ENCODE measurements at places on chromosomes 5 and 9. TPM values are rescaled to one million over a fixed set of nuclear protein-coding genes. Genes with fewer than 3 reads are reported as not detected.

Gene CCL27
- total RNA-seq = 0.38 TPM

- H3K36me3 ChIP-seq = no peaks in the 10 kb centered on the region
- no peak overlapping the region for H3K4me3 ChIP-seq
- DNase-seq = peak; percentile 72
- peaks cover 54% of the 10 kb centered on the region for H3K4me1 ChIP-seq
- H3K27ac ChIP-seq = no peak overlapping the region
These were observed 193.1 kb downstream of the ICE1 start for GRCh38 chr5:5615569-5615968.

GRCh38 chr9:126527109-126527825 lies 86.5 kb upstream of the LMX1B start:
- H3K36me3 ChIP-seq = no peaks in the 10 kb centered on the region
- DNase-seq = no peak
- no peak overlapping the region for H3K27ac ChIP-seq

Gene ANAPC2
- 25.5 TPM for total RNA-seq

DNA sequence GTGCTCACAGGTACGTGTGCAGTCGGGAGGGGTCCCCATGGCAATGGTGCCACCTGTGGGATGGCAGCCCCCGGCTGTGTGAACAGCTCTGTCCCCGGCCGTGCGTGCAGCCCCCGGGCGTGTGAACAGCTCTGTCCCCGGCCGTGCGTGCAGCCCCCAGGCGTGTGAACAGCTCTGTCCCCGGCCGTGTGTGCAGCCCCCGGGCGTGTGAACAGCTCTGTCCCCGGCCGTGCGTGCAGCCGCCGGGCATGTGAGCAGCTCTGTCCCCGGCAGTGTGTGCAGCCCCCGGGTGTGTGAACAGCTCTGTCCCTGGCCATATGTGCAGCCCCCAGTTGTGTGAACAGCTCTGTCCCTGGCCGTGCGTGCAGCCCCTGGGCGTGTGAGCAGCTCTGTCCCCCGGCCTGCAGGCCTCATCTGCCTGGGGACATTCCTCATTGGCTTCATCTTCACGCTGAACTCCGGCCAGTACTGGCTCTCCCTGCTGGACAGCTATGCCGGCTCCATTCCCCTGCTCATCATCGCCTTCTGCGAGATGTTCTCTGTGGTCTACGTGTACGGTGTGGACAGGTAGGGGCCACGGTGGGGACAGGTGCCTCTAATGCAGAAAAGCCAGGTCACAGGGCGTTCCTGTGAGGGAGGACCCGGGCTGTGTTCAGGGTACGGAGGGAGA lies 5.9 kb upstream of the SLC6A18 start:
- H3K27ac ChIP-seq = no peak overlapping the region
- H3K27me3 ChIP-seq = no peaks in the 10 kb centered on the region

Gene IFNK
- total RNA-seq = not detected

Gene SLC22A4
- total RNA-seq = 3.1 TPM

- no peaks in the 10 kb centered on the region for H3K27me3 ChIP-seq
- H3K27ac ChIP-seq = no peak overlapping the region
- H3K4me3 ChIP-seq = no peak overlapping the region
- no peak for DNase-seq
- H3K36me3 ChIP-seq = peaks cover 23% of the 10 kb centered on the region
These were observed 17.1 kb downstream of the SMARCA2 start for GRCh38 chr9:2032234-2032633.

Gene PCDHGA11
- total RNA-seq = 1.6 TPM

DNA sequence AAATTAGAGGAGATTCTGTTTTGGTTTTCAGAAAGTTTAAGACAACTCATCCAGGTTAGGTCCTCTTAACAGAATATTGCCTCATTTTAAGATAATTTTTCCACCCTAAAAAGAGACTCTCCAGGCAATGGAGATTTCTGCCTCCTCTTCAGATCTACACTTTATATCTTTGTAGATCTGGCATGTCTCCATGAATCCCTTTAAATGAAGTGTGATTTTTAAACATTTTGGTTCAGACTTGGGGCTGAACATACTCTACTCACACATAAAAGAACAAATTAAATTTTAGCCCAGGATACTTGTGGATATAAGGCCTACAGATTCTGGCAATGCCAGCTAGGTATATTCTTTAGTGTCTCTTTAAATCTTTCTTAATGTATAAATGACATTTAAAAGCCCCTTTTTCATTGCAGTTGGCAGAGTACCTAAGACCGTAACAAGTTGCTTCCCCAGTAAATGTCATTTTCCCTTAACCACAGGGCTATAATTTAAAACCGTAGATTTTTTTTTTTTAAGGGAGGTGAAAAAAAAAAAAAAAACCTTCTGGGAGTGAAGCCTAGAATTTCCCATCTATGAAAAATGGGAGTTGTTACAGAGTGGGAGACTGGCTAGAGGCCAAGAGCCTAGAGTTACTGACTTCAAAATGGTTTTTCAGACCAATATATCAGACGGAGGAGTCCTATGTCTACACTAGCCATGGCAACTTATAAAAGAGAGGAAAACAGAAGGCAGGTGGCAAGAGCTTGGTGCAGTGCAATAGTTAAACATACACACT lies 207.8 kb upstream of the TARS1 start:
- DNase-seq = no peak
- no peaks in the 10 kb centered on the region for H3K36me3 ChIP-seq
- H3K27me3 ChIP-seq = no peaks in the 10 kb centered on the region
- no peak overlapping the region for H3K4me3 ChIP-seq
- no peak overlapping the region for H3K27ac ChIP-seq

DNA sequence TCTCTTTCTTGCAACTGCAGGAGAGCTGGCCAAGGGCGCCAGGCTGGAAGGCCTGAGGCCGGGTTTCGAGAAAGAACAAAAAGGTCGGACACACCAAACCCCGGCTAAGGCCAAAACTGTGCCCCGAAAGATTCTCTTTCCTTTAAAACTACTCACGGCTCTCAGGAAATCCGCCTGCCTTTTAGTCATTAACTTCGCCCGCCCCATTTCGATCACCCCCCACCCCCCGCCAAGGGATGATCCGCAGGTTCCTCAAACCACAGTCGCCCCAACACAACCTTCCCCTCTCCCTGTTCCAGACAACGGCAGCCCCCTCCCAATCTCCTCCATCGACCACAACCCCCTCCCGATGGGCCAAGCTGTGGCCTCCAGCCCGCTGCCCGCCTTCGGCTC lies 536 bp downstream of the FEM1C start:
- peak overlapping the region; percentile 97 for H3K27ac ChIP-seq
- peak overlapping the region; percentile 83 for H3K4me3 ChIP-seq
- H3K4me1 ChIP-seq = peaks cover 18% of the 10 kb centered on the region
- no peaks in the 10 kb centered on the region for H3K27me3 ChIP-seq
- DNase-seq = peak; percentile 59

- H3K27ac ChIP-seq = no peak overlapping the region
- H3K4me1 ChIP-seq = no peaks in the 10 kb centered on the region
- H3K36me3 ChIP-seq = no peaks in the 10 kb centered on the region
- no peak for DNase-seq
- H3K4me3 ChIP-seq = no peak overlapping the region
- no peaks in the 10 kb centered on the region for H3K27me3 ChIP-seq
These were observed 10.2 kb downstream of the MAMDC2 start for GRCh38 chr9:70053864-70054263.

Gene PCDHB7
- 2.2 TPM for total RNA-seq

Gene PCDHGC5
- 0.61 TPM for total RNA-seq

DNA sequence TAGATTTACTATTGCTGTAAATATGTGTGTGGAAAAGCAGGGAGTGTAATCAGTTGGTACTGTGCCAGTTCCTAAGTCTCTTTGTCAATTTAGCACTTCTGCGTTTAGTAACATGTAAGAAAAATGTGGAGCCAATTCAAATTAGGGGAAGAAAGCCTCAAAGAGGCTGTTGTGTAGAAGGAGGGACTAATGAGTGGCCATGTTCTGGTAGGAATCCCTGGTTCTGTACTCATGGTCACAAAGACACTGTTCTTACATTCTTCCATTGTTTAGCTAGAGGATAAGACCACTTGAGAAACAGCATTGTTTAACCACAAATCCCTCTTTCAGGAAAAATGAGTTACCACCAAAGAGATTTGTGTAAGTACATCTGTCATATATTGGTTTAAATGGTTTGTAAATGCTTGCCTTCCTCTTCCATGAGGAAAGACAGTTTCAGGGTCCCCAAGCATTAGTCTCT lies 14.9 kb downstream of the ARHGEF28 start:
- no peak overlapping the region for H3K27ac ChIP-seq
- H3K36me3 ChIP-seq = no peaks in the 10 kb centered on the region
- H3K4me1 ChIP-seq = peaks cover 55% of the 10 kb centered on the region
- peak; percentile 11 for DNase-seq

Gene AMBP
- total RNA-seq = not detected

GRCh38 chr5:125142458-125142857 lies 396.0 kb upstream of the ZNF608 start:
- H3K4me1 ChIP-seq = no peaks in the 10 kb centered on the region
- H3K27me3 ChIP-seq = no peaks in the 10 kb centered on the region
- H3K4me3 ChIP-seq = no peak overlapping the region
- no peaks in the 10 kb centered on the region for H3K36me3 ChIP-seq
- H3K27ac ChIP-seq = no peak overlapping the region

GRCh38 chr5:122612901-122613300 lies 162.0 kb upstream of the SNX2 start:
- no peaks in the 10 kb centered on the region for H3K36me3 ChIP-seq
- H3K4me1 ChIP-seq = no peaks in the 10 kb centered on the region
- no peaks in the 10 kb centered on the region for H3K27me3 ChIP-seq
- no peak overlapping the region for H3K27ac ChIP-seq

Gene GAPT
- not detected for total RNA-seq

GRCh38 chr5:58849921-58850667 lies 267.2 kb downstream of the RAB3C start:
- H3K27me3 ChIP-seq = no peaks in the 10 kb centered on the region
- no peaks in the 10 kb centered on the region for H3K36me3 ChIP-seq
- no peaks in the 10 kb centered on the region for H3K4me1 ChIP-seq
- no peak overlapping the region for H3K27ac ChIP-seq

GRCh38 chr5:149576021-149576420 lies 5.3 kb upstream of the ARHGEF37 start:
- no peaks in the 10 kb centered on the region for H3K36me3 ChIP-seq
- DNase-seq = no peak
- H3K27me3 ChIP-seq = no peaks in the 10 kb centered on the region
- H3K27ac ChIP-seq = no peak overlapping the region
- no peak overlapping the region for H3K4me3 ChIP-seq
- H3K4me1 ChIP-seq = no peaks in the 10 kb centered on the region

DNA sequence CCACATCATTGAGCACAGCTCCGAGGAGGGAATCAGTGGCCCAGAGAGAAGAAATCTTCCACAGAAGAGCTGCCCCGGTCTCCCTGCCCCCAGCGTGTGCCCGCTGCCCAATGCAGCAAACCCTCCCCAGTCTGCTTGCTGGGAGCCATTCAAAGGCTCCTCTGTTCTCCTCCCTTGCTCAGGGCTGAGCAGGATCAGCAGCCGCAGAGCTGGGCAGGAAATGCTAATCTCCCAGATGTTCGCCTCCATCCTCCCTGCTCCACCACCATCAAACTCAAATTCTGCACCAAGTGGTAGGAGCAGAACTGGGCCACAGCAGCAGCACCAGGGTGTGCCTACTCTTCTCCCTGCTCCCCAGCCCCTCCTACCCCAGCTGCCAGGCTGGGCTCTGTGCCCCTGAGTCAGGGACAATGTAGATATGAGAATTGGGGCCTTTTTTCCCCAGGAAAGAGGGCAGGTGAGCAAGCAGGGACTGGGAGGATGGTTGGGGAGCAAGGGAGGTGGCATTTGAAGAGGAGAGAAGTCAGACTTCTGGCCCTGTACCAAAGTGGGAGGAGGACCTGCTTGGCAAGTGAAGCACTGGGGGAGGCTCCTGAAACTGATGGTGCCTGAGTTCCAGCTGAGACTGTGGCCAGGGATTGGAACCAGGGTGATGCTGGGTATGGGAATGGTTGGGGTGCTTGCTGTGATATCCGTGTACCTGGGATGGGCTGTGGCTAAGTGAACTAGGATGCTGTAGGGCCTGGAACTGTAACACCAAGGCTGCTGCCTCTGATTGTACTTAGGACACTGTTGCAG lies 1.9 kb upstream of the PCDH1 start:
- no peak overlapping the region for H3K27ac ChIP-seq
- DNase-seq = no peak
- H3K4me1 ChIP-seq = peaks cover 23% of the 10 kb centered on the region
- H3K27me3 ChIP-seq = peaks cover 25% of the 10 kb centered on the region

- no peak for DNase-seq
- no peak overlapping the region for H3K27ac ChIP-seq
These were observed 231.4 kb downstream of the MARCHF11 start for GRCh38 chr5:15948190-15948589.

Gene RNF183
- not detected for total RNA-seq

DNA sequence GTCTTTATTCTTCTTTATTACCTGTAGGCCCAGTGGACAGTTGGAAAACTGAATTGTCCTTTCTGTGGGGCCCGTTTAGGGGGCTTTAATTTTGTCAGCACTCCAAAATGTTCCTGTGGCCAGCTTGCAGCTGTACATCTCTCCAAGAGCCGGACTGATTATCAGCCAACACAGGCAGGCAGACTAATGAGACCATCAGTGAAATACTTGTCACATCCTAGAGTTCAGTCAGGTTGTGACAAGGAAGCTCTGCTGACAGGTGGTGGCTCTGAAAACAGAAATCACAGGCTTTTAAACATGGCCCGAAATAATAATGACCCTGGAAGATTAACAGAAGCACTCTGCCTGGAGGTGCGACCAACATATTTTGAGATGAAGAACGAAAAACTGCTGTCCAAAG lies 47.9 kb downstream of the RNF180 start:
- no peak overlapping the region for H3K4me3 ChIP-seq
- no peak for DNase-seq
- H3K27ac ChIP-seq = no peak overlapping the region
- H3K4me1 ChIP-seq = no peaks in the 10 kb centered on the region
- H3K36me3 ChIP-seq = no peaks in the 10 kb centered on the region
- no peaks in the 10 kb centered on the region for H3K27me3 ChIP-seq

Gene PCDHB11
- 5.6 TPM for total RNA-seq

Gene FBP2
- 0.74 TPM for total RNA-seq

- H3K4me3 ChIP-seq = no peak overlapping the region
- no peaks in the 10 kb centered on the region for H3K4me1 ChIP-seq
- no peak overlapping the region for H3K27ac ChIP-seq
- no peaks in the 10 kb centered on the region for H3K36me3 ChIP-seq
- peak; percentile 64 for DNase-seq
These were observed 1078.3 kb downstream of the CDH12 start for GRCh38 chr5:21774801-21775200.

- no peak overlapping the region for H3K4me3 ChIP-seq
- no peaks in the 10 kb centered on the region for H3K27me3 ChIP-seq
- no peaks in the 10 kb centered on the region for H3K4me1 ChIP-seq
- no peaks in the 10 kb centered on the region for H3K36me3 ChIP-seq
- no peak overlapping the region for H3K27ac ChIP-seq
These were observed 89.9 kb downstream of the NLN start for GRCh38 chr5:65811885-65812284.

DNA sequence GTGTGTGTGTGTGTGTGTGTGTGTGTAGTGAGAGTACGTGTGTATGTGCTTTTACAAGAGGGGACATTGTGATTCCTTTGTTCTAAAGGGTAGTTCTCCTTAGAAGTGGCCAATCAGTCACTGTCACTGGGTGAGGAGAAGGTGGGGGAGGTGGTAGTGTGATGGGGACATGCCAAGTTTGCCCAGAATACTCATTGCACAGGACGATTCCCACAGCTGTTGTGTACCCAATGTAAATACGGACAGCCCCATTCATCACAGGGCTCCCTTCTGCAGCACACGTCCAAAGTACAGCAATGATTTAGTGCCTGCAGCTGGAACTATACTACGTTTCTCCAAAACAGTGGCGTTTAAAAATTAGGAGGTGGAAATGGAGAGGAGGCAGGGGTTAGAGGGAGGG lies 287.8 kb downstream of the TLR4 start:
- no peak for DNase-seq
- no peaks in the 10 kb centered on the region for H3K27me3 ChIP-seq
- H3K27ac ChIP-seq = no peak overlapping the region
- no peaks in the 10 kb centered on the region for H3K4me1 ChIP-seq
- no peaks in the 10 kb centered on the region for H3K36me3 ChIP-seq

All from adrenal gland (tissue), 19 donors.